Stimulated activated CD8-positive, alpha-beta memory T cell treated with anti-CD3 and anti-CD28 coated beads, Interleukin-7, amount 100 ng/mL, for 4 hours (primary cell): ENCODE measurements at places on chromosomes 7 and 10.

- no peak for DNase-seq
Observed at GRCh38 chr7:72924386-72924732, 536 bp upstream of the POM121 start.

GRCh38 chr7:134447383-134447782, 11.5 kb downstream of the AKR1B1 start:
- DNase-seq, result no peak

DNA sequence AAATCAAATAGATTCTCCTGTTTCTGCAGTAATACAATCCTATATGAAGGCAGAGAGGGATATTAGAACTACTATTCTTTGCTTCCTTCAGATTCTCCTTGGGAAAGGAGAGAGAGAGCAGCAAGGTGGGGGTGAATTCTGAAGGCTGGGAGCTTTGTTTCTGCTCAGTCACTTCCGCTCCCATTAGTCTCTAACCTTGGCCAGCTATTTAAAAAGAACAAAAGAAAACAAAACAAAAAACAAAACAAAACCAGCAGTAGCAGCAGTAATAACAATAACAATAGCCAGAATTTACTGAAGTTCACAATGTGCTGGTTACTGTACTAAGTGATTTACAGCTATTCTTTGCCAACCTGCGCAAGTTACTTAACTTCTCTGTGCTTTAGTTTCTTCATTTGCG, 9.9 kb downstream of the GPR85 start:
- no peak for DNase-seq

GRCh38 chr7:142153400-142153799, 41.9 kb downstream of the MGAM2 start:
- no peak for DNase-seq

DNA sequence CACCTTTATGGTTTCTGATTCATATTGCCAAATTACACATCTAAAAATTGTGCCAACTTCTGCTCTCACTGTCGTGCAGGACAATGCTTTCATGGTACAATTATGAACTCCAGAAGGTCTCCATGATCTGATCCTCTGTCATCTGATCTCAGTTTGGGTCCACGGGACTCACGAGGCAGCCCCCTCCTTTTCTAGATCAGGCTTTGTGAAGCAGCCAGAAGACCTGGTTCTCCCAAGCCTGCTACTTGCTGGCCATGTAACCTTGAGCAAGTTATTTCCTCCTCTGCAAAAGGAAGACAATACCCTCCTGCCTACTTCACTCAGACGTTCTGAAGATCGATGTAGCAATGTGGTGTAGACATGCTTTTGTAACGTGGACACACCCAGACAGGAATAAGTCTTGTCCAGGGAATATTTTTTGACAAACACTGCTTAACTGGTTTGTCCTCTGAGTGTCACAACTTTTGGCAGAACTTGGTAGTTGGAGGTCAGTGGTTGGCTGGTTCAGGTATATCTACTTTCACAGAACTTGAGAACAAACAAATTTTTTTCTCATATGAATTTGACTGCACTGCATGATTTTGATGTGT, 19.6 kb downstream of the CALML3 start:
- DNase-seq, result no peak

DNA sequence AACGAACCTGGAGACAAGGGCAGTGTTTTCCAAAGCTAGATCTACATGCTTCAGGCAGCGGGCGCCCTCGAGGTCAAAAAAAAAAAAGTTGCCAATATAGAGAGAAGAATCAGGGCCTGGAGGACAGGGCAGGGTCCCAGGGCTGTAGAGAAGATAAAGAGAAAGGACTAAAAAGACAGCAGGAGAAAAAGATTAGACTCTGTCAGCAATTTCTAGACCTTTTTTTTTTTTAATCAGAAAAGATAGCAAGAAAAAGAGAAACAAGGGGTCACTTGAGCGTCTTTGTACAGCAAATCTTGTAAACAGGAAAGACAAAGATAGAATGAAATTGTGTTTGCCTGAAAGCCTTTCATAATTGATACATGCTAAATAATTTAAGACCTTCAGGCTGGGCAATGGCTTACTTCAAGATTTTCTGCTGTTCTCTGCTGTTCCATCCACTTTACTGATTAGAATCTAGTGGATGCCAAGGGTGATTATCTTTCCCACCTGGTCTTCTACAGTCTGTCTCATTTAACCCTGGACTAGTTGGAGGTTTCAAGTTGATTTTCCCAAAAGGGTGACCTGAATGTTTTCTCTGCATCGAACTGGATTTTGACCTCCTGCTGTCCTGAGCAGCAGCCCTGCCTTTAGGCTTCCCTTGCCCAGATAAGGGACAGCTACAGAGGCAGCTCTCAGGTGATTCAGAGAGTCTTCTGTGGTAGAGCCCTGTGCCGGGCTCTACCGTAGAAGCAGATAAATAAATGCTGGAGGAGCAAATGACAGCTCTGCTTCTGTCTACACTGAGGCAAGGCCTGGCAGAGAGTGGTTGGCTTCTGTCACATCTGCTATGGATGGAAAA, 5.1 kb downstream of the LMOD2 start:
- DNase-seq, result no peak

- DNase-seq, result no peak
Observed at GRCh38 chr10:85067955-85068354, 739.6 kb downstream of the CCSER2 start.

DNA sequence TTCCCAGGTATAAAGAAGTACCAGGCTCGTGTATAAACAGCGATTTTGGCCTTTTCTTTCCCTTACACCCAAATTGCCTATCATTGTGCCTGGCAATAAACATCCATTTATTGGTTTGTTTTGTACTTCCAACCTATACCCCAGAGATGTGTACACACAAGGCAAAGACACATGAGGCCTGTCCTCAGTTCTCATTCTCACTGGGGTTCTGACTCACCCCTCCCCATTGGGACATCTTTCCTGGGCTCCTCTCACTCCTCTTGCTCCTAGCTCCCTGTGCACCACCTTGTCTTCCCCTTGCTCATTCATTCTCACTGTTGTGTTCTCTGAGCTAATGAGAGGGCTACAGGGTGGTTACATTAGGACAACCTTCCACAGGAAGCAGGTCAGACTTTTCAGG, 240.7 kb downstream of the ANK3 start:
- DNase-seq, result no peak

GRCh38 chr7:45189151-45189970, 31.8 kb downstream of the RAMP3 start:
- DNase-seq, result no peak

GRCh38 chr7:340200-340937, 50.4 kb downstream of the FOXL3 start:
- no peak for DNase-seq

DNA sequence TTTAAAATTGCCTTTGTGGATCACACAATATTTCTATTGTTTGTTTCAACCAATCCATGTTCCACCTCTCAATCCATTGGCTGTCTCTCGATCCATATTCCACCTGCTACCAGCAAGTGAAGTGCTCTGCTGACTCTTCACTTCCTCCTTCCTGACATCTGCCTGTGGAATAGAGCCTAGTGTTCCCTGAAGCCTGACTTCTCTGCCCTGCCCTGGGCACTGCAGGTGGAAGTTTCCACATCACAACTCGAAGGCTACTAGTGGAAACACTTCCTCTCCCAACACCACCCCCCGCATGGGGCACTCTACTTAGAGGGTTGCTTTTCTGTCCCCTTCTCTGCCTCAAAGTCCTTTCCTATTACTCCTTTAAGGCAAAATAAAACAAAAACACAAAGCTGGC, 563.8 kb upstream of the IGFBP3 start:
- no peak for DNase-seq

GRCh38 chr7:81445462-81445861, 324.4 kb downstream of the HGF start:
- DNase-seq, result no peak

- DNase-seq, result no peak
Observed at GRCh38 chr10:13938950-13939349, 352.2 kb downstream of the PRPF18 start.

DNA sequence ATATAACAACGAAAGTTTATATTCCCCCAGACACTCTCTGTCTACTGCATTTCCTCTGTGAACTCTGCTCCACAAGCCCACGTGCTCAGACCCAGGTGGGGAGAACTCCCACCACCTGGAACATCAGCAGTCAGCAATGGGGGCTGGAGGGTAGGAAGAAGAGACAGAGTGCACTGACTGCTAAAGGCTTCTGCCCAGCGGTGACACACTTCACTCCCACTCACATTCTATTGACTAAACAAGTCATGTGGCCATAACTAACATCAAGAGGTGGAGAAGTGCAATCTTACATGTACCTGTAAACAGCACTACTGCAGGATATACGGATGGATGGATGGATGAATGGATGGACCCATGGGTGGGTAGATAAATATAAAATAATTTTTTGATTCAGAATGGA, 122.2 kb downstream of the MPP7 start:
- DNase-seq, result peak; percentile 16

GRCh38 chr10:22615819-22616499, 98.4 kb downstream of the PIP4K2A start:
- DNase-seq, result peak; percentile 19
